ENCODE measurements at places on chromosomes 12 and 14.

- no peak for DNase-seq
These were observed 31.8 kb downstream of the PKP2 start for GRCh38 chr12:32864731-32865130.

GRCh38 chr14:75476274-75476995, 45.8 kb upstream of the BATF start:
- no peak for DNase-seq

DNA sequence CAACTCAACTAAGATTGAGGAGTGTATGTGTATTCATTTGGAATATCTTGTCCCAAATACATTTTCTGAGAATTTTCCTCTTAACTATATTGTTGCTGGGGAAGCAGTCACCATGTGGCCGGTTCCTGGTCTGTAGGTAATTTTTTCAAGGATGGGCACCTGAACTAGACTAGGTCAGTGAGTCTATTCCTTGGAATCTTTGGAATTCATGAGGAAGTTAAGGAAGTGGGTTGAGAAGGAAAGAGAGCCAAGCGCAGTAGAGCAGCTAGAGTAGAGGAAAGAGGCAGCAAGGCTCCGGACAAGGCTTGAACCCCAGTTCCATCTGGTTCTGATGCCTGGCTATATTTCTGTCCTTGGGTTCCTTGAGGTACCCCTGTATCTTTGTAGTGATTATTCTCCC, 183.7 kb downstream of the DACT1 start:
- no peak for DNase-seq

DNA sequence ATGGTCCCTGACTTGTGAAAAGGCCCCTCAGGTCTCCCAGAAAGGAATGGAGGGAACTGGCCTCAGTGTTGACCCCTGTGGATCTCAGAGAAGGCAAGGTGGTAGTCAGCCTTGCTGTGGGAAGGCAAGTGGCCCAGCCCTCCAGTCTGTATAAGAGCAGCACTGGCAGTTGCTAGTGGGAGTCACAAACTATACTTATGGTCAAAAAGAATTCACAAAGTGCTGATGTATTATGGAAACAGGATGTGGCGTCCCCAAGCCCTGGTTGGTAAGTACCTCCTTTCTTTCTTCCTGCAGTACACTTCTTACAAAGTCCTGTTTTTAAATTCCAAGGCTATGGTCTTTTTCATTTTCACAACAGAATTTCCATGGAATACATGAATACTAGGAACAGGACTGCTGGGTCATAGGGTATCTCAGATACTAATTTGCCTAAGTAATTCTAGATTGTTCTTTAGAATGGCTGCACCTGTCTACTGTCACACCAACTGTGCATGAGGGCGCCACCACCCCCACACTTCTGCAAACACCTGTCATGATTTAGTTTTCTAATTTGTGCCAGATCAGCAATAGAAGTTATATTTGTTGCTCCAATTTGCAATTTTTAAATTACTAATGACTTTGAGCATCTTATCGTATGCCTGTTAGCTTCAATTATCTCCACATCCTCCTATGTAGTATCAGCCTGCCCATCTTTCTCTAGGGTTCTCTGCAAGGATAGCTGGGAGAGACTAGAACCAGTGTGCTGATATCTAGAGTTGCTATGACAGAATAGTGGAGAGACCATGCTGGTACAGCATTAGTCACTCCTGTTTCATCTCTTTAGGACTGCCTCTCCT, 40.7 kb upstream of the TMEM263 start:
- no peak for DNase-seq

DNA sequence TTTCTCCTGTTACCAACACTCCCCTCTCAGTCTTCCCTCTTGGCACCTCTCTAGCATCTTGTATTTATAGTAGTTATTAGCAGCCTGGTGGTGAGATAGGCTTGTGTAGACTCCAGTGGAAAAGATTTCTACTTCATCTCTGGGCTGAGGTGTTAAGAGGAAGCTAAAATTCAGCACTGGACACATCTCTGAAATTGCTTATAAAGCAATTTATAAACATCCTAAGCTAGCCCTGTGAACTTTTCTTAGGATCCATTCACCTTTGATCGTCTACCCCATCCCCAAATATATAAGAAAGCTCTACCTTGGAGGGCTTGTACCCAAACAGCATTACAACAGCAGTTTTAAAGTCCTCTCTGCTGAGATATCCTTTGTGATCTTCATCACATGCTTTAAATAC, 928 bp downstream of the EFCAB11 start:
- no peak for DNase-seq

GRCh38 chr12:124896461-124896860, 18.0 kb downstream of the UBC start:
- DNase-seq = no peak

DNA sequence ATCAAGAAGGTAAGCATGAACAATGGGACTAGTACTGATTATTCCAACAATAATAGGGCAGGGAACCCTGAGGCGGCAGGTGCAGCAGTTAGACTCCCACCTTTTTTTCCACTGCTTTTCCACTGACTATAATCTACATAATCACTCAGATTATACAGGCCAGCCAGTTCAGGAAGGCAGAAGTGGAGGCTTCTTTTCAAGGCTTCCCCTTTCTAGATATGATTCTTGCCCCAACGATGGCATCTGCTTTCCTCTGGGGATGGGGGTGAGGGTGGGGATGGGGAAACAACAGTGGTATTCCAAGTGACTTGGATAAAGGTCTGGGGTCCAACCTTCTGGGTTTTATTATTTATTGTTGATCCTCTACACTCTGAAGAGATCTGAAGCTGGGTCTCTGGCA, 331 bp downstream of the NCKAP1L start:
- no peak for DNase-seq
